ENCODE measurements at places on chromosomes 1 and 21.

DNA sequence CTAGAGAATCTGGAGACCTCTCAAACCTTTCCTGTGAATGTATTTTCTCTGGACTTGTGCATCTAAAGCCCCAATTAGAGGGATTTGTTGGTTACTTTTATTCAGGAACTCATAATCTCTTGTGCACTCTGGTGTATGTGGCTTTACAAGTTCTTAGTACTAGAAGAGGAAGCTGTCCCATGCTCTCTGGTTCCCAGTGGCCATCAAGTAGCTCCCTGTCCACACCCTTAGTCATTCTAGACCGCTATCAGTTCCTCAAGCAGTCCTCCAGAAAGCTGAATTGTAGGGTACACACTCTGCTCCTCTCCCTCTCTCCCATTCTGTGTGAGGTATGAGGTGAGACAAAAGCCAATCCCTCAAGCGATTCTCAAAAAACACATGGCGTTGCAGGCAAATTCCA lies 470.3 kb downstream of the PTPRC start:
- no peak for DNase-seq

- DNase-seq: no peak
These were observed 5.2 kb downstream of the RGS7 start for GRCh38 chr1:241351841-241352240.

GRCh38 chr1:66648901-66649595 lies 103.2 kb upstream of the DYNLT5 start:
- no peak for DNase-seq

GRCh38 chr1:154241703-154242351 lies 21.1 kb downstream of the UBAP2L start:
- no peak for DNase-seq

DNA sequence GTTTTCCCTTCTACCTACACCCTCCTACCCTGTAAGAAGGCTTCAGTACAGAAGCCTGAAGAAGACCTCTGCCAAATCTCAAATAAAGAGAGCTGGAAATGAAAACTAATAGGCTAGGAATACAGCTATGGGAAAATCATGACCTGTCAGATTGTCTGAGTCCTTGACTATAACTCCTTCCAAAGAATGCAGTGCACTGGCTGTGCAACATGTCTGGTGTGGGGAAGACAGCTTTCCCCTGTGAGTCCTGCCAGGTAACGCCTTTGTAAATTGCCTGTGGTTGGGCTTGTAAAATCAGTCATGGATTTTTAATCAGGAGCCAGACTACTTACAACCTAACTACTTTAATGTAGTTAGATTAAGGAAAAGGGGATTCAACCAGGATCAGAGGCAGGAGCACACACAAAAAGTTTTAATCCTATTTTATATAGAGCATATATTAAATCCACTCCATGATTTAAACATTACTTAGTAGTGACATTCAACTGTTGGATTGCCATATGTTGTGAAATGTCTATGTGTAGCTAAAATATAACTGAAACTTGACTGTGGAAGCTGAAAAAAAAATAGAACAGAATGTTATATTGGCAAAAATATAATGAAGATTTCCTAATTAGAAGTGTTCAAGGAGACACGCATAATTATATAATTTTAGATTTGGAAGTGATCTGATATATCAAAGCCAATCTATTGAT lies 1667.8 kb downstream of the KCNT2 start:
- no peak for DNase-seq

- no peak for DNase-seq
These were observed 147.9 kb downstream of the KAZN start for GRCh38 chr1:14746393-14746792.

DNA sequence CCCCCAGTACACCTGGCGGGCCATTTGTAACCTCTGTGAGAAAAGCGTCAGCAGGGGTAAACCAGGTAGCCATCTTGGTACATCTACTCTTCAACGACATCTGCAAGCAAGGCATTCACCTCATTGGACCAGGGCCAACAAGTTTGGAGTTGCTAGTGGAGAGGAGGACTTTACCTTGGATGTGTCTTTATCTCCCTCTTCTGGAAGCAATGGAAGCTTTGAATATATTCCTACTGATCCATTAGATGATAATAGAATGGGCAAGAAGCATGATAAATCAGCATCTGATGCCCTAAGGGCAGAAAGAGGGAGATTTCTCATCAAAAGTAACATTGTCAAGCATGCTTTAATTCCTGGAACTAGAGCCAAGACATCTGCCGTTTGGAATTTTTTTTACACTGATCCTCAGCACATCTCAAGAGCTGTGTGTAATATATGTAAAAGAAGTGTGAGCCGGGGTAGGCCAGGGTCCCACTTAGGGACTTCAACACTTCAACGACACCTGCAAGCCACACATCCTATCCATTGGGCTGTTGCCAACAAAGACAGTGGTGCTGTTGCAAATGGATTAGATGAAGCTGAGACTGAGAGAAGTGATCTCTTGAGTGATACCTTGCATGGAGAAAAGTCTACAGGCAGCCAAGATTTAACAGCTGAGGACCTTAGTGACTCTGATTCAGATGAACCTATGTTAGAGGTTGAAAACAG lies 2.7 kb downstream of the ZBED6 start:
- DNase-seq: no peak

GRCh38 chr1:9595156-9595967 lies 6.7 kb downstream of the TMEM201 start:
- no peak for DNase-seq

GRCh38 chr1:205826995-205827394 lies 14.0 kb upstream of the SLC41A1 start:
- no peak for DNase-seq

DNA sequence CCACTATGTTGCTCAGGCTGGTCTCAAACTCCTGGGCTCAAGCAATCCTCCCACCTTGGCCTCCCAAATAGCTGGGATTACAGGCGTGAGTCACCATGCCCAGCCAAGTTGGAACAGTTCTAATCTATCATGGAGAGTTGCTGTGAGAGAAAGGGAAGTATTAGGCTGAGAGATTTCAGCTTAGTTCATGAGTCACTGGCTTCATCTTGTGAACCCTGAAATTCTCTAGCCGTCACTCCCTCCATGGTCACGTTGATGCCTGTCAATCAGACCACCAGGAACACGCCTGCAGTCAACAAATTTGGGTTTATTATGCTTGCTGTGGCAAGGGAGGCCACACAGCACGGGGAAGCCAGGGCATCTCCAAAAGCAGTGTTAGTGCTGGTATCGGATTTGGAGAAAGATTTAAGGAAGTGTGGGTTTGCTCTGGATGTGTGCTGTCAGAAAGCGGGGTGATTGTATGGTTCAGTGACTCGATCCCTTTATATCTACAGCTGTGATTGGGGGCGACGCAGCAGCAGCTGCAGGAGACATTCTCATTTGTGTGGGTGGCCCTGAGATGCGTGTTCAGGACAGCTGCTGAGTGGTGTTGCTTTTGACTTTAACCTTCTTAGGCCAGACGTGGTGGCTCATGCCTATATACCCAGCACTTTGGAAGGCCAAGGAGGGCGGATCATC lies 18.7 kb downstream of the UQCRHL start:
- no peak for DNase-seq

- DNase-seq: no peak
These were observed 62.1 kb downstream of the USP24 start for GRCh38 chr1:55153031-55153430.

DNA sequence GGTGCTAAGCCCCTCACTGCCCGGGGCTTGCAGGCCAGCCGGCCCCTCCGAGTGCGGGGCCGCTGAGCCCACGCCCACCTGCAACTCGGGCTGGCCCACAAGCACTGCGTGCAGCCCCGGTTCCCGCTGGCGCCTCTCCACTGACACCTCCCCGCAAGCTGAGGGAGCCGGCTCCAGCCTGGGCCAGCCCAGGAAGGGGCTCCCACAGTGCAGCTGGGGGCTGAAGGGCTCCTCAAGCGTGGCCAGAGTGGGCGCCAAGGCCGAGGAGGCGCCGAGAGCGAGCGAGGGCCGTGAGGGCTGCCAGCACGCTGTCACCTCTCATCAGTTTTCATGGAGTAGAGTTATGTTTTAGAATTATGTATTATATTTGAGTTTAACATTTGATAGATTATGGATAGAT lies 176.5 kb upstream of the FAM78B start:
- DNase-seq: no peak

GRCh38 chr1:245832771-245833527 lies 674.1 kb downstream of the SMYD3 start:
- no peak for DNase-seq

- DNase-seq: peak; percentile 61
These were observed 146.0 kb upstream of the KIAA0040 start for GRCh38 chr1:175338387-175339135.

- DNase-seq: no peak
These were observed 1.5 kb downstream of the XPR1 start for GRCh38 chr1:180633057-180634056.

- DNase-seq: no peak
These were observed 426.7 kb downstream of the KCNT2 start for GRCh38 chr1:196181594-196181878.

DNA sequence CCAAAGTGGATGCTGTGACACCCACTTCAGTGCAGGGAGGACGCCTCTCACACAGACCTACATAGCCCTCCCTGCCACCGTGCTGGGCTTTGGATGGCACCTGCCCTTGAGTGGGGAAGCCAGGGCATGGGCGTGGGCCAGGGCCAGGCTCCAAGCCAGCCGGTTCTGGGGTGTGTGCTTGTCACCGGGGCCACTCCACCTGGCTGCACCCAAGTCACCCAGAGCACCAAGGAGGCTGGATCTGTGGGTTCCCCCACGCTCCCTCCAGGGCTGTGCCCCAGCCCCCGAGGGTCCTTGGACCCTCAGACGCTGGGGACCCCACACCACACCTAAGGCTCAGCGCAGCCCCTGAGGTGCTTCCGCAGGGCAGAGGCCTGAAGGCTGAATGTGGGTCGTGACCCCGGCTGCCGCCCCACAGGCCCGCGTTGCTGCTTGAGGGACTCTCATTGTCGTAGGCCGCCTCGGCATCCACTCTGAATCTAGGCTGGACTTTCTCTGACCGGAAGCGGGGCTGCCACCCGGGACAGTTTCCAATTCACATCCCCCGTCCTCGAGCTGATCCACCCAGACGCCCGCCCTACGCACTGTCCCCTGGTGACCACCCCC lies 1.5 kb downstream of the MXRA8 start:
- DNase-seq: no peak

DNA sequence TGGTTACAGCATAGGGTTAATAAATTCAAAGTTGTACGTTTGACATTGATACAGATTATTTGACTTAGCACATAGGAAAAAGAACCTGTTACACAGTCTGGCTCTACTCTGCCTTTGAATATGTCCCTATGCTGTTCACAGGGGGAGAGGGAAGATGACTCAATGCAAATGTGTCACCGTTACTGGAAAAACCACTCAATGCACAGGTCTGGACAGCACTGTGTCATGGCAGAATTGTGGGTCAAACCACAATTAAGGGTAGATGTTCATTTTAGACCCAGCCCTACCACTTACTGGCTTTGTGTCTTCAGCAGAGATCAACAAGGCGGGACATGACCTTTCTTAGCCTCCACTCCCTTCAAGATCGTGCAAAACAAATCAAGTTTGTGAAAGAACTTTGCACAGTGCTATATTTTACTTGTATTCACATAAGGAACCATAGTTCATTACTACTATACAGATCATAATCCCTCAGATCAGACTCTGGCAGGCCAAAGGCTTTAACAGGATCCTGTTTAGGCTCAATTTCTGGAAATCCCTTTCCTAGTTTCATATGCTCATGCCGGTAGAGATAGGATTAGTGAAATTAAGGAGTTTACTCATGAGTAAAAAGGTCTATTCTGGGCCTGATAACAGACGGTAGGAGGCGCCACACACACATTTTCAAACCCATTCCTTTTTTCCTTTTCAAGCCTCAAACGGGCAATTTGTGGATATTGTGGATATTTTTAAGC lies 22.1 kb downstream of the EIF2D start:
- DNase-seq: peak; percentile 68

DNA sequence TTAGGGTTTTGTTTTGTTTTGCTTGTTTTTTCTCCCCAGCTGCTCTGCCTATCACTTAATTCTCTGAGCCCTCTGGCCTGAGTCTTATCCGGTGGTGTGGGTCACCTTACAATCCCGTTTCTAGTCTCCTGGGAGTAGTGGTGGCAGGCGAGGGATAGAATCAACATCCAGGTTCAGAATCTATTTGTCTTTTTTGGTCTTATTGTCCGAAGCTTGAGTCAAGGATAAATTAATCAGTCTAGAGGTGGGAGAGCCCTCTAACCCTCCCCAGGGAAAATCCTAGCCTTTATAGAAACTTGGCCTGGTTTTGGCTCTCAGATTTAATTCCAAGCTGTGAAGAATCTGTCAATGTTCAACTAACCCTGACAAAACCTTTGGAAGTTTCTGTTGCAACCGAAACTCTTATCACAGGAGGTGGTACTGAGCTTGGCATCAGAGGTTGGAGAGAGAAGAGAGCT lies 246.3 kb downstream of the FGGY start:
- DNase-seq: no peak

DNA sequence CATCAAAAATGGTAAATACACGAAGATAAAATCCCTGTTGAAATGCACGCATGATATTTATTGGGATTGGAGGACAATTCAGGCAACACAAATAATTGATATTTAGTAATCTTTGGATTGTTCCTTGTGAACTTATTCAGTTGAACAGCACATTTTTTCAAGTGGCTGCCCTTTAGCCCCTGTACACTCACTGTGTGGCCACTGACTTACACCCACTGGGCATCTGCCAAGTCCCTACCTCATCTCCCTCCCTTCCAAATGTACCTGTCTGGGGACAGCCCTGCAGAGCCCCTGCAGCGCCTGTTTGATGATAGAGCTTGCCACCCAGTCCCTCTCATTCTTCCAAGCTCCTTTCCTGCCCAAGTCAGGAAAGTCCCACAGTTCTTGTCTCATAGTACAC lies 154.3 kb downstream of the GLUL start:
- DNase-seq: no peak

- no peak for DNase-seq
These were observed 281.3 kb upstream of the C1orf105 start for GRCh38 chr1:172139196-172139595.

GRCh38 chr1:215569986-215570824 lies 3.1 kb downstream of the KCTD3 start:
- DNase-seq: no peak

DNA sequence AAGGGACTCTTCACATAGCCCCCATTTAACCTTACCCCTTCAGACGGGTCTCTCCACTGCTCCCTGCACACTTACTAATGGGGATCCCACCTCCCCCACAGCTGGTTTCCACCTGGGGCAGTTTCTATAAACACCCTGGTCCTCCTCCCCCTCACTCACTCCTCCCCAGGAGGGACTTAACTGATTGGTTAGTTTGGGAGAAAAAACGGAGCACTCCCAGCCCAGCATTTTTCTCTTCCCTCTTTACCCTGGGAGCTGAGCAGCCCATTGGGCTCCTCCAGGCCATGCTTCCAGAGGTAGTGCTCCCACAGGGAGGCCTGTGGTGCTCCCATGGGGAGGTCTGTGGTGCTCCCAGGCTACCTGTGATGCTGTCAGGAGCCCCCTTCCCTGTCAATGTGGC lies 93.7 kb downstream of the MIS18A start:
- DNase-seq: no peak

DNA sequence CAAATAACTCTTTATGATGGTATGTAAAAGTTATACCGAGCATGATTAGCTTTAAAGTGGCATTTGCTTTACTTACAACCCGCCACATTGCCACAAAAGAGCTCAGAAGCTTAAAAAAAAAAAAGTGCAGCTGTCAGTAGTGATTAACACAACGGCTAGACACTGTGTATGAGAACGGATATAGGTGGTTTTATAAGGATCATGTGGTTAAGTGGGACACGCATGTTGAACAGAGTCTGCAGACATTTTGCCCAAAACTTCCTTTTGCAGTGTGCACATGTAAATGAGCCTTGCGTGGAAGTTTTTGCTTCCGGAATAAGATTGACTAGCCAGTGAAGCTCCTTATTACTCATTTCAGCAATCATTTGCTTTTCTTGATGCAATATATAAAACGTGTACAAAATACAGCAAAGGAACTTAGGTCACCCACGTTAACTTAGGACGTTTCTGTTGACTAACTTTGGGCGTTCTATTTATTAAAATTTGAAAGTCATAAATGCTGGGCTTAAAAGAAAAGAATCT lies 58.7 kb upstream of the RGS1 start:
- peak; percentile 59 for DNase-seq

Measured in activated naive CD4-positive, alpha-beta T cell treated with Interleukin-2 at 50 U/mL for 16 hours (primary cell).